Fibroblast of skin of left quadriceps (primary cell): ENCODE measurements at places on chromosomes 11 and 22.

- DNase-seq: no peak
Measured at GRCh38 chr11:61277186-61278000, 17.7 kb downstream of the VWCE start.

- no peak for DNase-seq
Measured at GRCh38 chr11:59416613-59417012, 9.6 kb downstream of the OR5A2 start.

DNA sequence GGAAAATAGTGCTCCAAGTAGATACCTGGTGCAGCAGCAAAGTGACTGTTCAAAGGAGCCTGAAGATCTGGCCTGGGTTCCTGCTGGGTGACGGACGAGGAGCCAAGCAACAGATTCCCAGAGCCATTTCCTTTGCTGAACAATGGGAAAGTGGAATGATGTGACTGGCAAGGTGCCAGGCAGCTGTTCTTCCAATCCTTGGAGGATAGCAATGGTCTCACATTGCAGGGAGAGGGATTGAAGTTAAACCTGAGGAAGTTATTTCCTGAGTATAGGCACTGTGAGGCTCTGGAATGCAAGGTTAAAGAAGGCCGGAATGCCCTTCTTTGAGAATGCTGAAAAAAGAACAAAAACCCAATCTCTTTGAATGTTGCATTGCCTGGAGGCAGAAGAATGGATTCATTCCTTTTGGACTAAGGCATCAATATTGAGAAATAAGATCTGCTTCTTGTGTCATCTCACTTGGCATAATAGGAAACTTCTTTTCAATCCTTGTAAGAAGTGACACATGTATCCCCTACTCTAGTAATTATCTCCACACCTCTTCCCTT, 223.8 kb downstream of the BLID start:
- DNase-seq: peak; percentile 73

DNA sequence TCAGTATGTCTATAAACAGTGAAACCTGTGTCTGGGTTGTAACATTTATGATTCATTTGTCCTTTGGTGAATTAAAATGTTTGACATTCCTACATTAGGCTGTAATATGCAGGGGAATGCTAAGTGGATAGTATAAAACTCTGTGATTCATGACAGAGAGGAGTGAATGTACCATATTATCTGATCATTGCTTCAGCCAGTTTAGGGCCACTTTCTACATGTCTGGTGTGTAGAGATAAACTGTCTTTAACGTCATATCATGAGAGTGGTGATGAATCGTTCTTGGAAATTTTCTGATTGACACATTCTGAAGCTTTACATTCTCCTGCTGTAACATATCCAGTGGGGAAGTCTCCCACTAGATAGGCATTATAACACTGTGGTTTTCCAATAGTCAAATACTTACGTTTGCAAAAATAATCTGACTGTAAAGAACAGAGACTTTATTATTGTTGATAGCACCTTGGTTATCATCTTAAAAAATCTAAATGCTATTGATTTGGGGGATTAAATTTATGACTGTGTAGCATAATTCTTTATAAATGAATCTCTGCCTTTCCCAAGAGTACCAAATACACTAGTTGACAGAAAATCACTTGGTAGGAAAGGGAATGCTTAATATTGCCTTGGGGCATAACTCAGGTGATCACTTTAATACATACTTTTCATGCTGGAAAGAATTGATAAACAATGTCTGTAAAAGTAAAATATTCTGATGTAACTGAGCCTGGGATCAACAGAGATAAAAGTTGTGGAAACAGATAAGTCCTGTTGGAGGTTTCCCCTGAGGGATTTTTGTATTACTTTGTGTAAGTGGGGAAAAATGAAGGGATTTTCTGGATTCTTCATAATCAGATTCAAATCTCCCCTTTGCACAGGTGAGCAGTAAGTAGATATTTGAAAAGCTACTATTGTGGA, 427.9 kb downstream of the JRKL start:
- no peak for DNase-seq

DNA sequence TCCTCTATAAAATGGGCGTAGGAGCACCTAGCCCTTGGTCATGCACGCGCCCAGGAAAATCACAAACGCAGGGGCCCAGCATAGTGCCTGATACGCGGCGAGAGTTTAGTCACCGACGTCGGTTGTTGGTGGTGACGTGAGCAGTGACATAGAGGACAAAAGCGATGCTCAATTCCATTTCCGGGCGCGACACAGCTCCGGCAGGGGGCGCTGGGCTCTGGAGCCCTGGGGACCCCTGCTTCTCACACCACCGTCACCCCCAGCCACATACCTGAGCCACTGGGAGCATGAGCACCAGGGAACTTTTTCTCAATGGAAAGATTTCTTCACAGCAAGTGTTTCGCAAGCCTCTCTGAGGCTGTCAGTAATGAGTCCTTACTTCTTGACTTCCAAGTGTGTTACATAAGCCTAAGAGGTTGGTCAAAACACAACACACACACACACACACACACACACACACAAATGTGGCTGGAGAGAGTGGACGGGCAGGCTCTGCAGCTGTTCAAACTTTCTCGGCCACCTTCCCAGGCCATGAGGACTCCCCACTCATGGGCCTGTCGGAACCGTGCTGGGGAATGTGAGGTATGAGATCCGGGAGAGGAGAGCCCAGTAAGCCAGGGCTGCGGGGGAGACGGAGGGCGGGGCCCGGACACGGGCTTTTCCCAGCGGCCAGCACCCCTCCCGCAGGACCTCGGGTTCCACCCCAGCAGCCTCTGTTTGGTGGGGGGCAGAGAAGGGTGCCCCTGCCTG, 36.9 kb upstream of the LINC01488 start:
- peak; percentile 75 for DNase-seq

- no peak for DNase-seq
Measured at GRCh38 chr11:14789879-14790484, 102.0 kb downstream of the CYP2R1 start.

DNA sequence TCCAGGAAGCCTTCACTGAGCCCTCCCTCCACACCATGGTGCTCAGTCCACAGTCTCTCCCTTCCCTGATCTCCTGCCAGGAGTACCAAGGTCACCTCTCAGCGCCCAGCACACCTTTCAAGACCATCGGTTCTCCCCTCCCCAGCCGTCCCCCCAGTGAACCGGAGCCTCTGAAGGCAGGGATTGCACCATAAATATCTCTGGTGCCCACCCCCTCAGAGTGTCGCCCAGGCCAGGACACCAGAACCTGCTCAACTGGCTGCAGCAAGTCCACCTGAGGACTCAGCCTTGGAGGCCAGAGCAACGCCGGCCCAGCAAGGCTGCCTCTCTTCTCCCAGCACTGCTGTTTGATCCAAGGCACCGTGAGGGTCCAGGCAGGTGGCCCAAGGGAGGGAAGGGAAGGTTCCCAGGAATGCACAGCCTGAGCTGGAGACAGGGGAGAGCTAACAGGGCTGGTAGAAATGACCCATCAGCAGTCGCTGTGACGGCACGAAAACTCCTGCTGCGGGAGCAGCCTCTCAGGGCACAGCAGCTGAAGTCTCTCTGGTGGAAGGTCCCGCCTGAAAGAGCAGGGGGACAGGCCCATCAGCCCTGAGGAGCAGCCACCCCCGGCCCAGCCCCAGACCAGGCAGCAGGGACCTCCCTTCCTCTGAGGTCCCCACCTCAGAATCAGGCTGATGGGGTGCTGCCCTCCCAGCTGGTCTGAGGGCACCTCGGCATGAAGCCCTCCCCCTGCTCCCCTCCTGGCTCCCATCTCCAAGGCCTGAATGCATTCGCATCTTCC, 80.3 kb downstream of the BUD13 start:
- DNase-seq: no peak
